ENCODE measurements at places on chromosomes 11 and 22. TPM values are rescaled to one million over a fixed set of nuclear protein-coding genes. Genes with fewer than 3 reads are reported as not detected.

GRCh38 chr11:19975414-19975990, 184.8 kb downstream of the DBX1 start:
- no peak for DNase-seq

GRCh38 chr11:116958246-116958645, 120.8 kb upstream of the APOA1 start:
- no peak for DNase-seq

The CREB3L1 gene
- 69.2 TPM for total RNA-seq

DNA sequence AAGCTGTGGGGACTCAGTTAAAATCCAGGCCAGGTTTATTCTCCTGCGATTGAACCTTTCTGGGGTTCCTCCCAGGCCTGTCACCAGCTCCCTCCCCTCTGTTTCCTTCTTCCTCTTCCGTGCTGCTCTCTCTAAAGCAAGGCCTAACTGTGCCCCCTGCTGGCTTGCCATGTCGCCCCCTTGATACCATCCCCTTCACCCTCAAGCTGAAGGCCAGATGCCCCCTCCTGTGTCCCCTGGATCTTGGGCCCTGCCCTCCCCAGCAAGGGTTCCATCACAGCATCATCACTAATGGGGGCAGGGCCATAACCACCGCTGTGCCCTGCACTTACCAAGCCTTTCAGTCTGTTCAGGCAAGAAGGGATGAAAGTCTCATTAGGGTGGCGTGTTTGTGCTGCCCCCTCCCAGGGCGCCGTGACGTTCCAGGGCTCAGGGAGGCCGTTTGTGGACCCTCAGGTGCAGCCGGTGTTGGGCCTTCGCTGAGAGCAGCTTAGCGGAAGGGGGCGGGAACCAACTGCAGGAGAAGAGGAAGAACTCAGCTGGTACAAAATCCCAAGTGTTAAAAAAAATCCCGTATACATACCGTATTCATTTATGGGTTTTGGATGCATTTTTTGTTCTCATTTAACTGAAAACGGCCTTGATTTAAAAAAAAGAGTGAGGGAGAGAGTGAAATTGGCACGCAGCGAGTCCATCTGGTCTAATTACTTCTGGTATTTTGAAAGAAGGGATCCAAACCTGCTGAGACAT, 69.9 kb downstream of the MPPED1 start:
- no peak for DNase-seq

The CCDC83 gene
- total RNA-seq: not detected

GRCh38 chr11:132422722-132423121, 1052.3 kb downstream of the NTM start:
- no peak for DNase-seq

GRCh38 chr11:122843281-122844141, 5.2 kb downstream of the CRTAM start:
- DNase-seq: no peak

DNA sequence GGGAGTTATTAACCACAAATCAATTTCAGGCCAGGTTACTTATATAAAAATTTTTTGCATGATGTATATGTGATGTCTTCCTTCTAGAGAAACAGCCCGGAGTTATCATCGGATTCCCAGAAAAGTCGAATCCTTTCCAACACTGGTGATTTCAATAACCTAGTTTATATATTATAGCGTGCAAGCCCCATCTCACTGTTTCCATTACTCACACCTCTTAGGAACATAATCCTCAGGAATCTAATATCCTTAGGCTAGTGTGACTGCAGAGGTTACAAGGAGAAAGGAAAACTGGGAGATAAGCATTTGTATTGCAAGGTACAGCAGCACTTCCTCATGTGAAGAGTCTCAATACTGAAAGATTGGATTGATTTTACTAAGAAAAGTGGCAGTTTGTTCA, 20.3 kb downstream of the ARHGAP20 start:
- DNase-seq: no peak

The CCDC90B gene
- 20.1 TPM for total RNA-seq

The DENND6B gene
- total RNA-seq: 1.1 TPM

- DNase-seq: no peak
Measured at GRCh38 chr11:47886096-47886495, 37.9 kb upstream of the NUP160 start.

GRCh38 chr22:35973388-35973787, 55.2 kb downstream of the RBFOX2 start:
- DNase-seq: no peak

All from Right ventricle myocardium superior (tissue), 1 donor.